Fibroblast of the aortic adventitia (primary cell): ENCODE measurements at places on chromosomes 4 and X.

DNA sequence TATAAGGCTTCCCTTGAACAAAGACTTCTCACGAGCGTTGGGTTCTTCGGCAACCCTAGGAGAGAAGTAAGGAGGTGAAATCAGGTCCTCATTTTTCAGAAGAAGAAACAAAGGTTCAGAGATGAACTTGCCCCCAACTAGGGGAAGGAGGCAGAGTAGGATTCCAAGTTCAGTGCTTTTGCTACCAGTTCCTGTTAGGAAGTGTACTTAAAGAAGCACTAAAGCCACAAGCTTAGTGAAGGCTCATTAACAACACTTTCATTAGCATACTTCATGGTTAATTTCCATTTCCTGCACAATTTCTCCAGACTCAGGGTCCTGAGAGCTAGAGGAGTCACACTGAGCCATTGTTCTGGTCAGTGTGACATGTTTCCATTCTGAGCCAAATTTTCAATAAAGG, 52.1 kb downstream of the VSIG4 start:
- no peak for DNase-seq

DNA sequence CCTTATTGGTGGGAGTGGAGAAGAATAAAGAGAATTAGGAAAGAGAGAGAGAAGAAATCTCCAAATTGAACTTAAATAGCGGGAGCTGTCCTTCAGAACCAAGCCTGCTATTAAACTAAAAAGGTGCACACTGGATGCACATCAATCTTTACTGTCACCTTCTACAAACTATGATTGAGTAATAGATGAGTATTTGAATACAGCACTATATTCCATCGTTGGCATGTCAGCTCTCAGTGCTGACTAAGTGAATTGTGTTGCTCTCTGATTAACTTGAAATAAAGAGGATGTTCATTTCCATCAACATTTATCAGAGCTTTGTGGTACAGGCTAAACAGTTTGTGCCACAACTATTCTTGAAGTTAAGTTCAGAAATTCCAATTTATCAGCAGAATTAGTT, 143.7 kb upstream of the PABPC4L start:
- no peak for DNase-seq

- no peak for DNase-seq
Observed at GRCh38 chr4:123350726-123351125, 45.9 kb upstream of the SPRY1 start.

- DNase-seq, result peak; percentile 82
Observed at GRCh38 chrX:136028383-136028984, 43.2 kb downstream of the SLC9A6 start.
